ENCODE measurements at places on chromosomes 12 and 14.
A peak's percentile ranks its signal among the peaks of the same experiment; 100 is the strongest.

- no peak for DNase-seq
Observed at GRCh38 chr12:123634142-123634561, 523 bp downstream of the GTF2H3 start.

DNA sequence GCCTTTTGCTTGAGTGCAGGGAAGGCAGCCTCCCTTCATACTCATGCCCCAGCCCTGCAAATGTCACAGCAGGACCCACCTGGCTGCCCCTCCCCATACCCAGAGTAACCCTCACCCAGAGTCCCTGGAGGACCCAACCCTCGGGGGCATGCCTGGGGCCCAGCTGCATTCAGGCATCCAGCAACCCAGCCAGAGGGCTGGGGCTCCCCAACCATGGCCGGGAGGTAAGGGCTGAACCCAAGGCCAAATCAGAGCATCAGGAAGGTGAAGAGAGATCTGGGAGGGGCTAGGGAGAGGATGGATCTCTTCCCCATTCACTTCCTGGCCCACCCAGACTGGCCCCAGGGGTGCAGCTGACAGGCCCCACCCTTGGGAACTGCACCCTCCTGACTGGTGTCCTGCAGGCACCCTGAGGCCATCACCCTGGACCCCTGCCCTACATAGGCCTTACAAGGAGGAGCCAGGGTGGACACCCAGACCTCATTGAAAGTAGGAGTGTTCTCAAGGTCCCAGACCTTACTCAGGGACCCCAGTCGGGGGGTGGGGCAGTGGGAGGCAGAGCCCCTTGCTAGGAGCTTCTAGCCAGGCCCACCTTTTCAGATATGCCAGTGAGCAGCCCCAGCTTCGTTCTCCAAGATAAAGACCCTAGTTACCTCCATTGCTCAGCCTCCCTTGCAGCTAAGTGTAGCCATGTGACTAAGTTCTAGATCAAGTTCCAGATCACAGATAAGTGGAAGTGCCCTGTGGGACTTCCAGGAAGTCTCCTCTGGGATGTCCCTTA is 849 bp upstream of the PLD4 start:
- no peak for DNase-seq

- no peak for DNase-seq
Observed at GRCh38 chr12:22978962-22979361, 354.0 kb downstream of the ETNK1 start.

DNA sequence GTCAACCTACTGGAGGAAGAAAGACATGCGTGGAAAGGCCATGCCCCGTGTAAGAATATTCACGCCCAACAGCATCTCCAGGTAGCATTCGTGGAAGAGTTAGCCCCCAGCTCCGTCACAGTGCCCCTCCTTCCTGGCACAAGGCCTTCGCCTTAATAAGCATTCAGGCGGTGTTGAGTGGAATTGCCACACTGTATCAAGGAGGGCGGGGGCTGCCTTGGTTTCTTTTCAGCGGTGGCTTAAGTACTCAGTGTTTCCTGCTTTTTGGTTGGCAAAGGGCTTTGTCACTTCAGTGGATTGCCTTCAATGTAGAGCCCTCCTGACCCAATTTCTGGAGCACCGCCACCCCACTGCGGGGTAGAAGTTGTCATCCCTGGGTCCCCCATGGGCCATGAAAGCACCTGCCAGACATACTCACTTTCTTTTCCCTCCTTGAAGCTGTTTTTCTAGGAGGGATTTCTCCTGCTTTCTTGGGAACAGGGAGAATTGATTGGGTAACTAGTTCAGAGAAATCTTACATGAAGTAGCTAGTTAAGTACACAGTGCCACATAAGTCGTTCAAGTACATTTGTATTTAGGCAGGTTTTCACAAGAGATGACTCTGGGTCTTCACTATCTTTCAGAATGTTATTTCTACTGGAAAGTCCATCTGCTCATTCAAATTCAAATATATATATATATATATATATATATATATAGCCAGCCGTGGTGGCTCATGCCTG is 65.5 kb upstream of the STON2 start:
- DNase-seq: no peak

- DNase-seq: no peak
Observed at GRCh38 chr12:85821759-85822158, 14.4 kb downstream of the RASSF9 start.

- DNase-seq: no peak
Observed at GRCh38 chr14:94021001-94021400, 5.1 kb upstream of the OTUB2 start.

DNA sequence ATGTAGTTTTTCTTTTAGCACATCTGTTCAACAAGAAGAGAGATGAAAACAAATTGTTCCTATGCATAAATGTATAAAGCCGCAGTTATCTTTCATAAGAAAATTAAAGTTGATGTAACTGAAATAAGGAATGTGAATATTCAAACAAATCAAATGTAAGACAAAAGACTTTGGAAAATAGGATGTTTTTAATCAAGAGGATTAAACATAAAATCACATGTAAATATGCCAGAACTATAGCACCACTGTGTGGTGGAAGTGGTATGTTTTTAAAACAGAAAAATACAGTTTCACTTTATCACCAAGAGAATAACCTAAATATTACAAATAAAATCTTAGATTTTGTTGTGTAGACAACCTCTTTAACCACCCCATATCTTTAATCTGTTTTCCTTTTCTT is 40.4 kb downstream of the CAPS2 start:
- no peak for DNase-seq

- DNase-seq: no peak
Observed at GRCh38 chr12:26054383-26054782, 70.5 kb downstream of the BHLHE41 start.

DNA sequence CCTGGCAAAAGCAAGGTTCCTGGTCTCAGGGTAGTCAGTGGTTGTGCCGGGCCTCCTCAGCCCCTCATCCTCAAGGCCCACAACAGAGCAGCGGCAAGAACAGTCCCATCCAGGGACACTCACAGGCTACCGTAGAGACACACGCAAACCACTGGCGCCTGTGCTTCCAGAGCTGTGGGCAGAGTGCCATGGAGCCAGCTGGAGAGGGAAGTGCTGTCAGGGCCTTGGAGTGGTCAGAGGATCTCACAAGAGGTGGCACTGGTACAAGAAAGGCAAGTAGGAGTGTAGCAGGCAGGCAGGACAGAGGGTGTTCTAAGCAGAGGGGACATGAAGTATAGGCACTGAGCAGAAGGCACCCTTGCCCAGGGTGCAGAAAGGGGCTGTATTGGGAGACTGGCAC is 34.6 kb downstream of the ANKRD9 start:
- no peak for DNase-seq

DNA sequence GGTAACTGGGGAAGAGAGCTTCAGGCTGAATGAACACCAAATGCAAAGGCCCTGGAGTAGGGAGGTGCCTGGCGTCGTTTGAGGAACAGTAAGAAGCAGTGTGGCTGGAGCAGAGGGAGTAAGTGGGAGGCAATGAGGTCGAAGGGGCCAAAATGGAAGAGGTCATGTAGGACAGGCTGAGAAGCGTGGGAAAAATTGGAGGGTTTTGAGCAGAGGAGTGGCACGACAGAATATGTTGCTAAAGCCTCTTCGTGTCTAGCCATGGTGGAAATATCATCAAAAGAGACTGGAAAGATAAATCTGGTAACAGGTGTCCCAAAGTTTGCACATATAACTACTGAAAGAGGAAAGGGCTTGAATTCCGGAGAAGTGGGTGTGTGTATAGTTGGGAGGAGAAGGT is 1.9 kb downstream of the TRIM9 start:
- DNase-seq: no peak

DNA sequence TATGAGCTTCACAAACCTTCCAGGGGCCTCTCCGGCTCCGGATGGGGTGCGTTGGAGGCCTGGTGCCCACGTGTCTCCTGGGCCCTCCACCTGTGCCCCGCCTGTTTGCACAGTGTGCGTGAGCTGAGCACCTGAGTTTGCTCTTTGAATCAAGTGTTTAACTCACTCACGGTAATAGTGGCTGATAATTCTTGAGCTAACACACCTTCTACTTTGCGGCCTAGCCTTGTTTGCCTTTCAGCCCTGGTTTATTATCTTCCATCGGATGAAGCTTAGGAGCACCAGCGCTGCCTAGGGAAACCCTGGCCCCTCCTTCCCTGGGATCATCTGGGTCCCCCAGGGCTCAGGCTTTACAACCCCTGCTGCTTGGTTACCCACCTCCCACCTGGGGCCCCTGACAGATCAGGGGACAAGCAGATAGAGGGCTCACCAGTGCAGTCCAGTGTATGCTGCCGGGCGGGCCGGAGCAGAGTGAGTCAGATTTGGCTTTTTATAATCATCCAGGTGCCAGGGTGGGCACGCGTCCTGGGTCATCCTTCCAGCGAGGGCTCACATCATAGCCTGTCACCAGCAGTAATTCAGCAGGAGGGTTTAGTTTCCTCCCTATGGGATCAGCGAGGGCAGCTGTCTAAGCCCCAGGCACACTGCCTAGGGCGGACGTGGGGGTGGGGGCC is 62.8 kb upstream of the RFLNA start:
- no peak for DNase-seq

GRCh38 chr14:72892879-72893635 is 844 bp downstream of the DPF3 start:
- DNase-seq: peak; percentile 16

- DNase-seq: no peak
Observed at GRCh38 chr12:49543914-49544815, 5.3 kb downstream of the KCNH3 start.

DNA sequence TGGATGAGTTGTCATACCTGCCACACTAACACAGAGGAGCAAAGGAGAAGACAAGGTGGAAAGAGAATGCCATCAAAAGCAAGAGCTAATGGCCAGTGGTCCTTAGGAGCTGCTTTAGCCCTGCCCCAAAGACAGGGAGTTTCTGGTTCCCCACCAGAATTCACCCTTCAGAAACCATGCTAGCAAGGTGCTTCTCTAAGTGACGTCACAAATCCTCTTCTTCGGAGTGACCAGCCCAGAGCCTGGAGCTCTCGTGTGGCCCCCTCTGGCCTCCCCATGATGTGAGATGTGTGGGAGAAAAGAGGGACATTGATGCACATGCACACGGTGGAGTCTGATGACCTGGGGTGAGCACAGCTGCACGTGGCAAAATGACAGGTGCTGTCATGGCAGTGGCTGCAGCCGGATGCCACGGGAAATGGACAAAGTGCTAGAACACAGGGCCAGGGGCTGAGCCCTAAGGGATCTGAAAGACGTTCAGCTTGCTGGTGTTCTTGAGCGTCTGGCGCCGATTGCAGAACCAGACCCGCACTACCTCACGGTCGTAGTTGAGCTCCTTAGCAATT is 16.9 kb upstream of the TFCP2 start:
- no peak for DNase-seq

GRCh38 chr12:114215746-114216145 is 190.2 kb downstream of the TBX5 start:
- DNase-seq: no peak

DNA sequence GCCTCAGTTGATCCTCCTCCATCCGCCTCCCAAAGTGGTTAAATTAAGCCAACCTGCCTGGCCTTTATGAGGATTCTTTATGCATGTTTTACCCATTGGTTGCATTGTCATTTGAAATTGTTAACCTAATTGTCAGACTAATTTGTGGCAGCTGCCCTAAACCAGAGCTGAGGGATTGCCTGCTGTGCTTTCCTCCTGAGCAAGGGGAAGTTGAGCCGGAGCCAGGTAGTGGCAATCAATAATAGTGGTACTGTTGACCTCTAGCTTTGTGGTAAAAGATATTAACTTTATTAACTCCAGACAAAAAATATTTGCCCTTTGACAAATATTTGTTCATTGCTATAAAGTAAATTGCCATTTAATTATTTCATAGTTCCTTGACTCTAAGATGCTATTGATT is 5.6 kb upstream of the HEBP1 start:
- DNase-seq: no peak
